ENCODE measurements at places on chromosomes 3 and 15.

GRCh38 chr3:143123353-143123984 lies 3.9 kb downstream of the CHST2 start:
- no peak for DNase-seq

DNA sequence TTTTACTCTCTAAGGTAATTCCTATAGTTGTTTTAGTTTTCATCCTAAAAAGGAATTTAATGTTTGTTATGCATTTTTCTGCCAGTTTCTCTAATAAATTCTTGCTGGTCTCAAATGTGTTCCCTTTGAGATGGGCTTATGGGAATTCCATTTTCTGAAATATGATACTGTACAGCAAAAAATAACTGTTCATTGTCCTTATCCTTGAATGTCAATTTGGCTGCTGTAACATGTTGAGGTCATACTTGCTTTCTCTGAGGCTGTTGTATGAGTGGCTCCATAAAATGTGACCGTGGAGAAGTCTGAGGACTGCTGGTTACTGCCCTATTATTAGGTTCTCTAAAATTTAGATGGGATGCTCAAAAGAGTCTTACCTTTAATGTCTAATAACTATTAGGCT lies 266.5 kb downstream of the ADAMTS17 start:
- DNase-seq: no peak

DNA sequence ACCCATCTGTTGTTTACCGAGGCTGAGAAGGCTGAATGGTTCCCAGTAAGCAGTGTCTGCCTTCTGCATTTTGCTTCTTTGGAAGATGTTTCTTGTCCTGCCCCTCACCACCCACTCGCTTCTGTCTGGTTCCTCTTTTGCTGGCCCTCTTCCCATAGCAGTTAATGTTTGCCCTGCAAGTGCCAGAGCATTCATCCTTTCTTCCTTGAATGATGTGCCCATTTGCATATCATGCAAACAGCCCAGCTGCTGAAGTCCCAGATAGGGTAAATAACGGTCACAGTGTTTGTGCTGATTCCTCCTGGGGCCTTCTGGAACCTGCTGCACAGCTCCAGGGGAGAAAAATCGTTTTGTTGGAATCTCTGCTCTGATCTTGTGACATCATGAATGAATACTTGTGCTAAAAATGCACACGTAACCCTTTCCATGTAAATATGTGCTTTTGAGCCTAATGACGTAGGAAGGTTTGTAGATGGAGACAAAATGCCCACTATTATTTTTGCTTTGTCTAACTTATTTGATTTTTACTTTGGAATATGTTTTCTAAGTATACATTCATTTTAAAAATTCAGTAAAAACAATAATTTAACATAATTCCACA lies 381.0 kb downstream of the SOX2 start:
- no peak for DNase-seq

GRCh38 chr3:65550137-65550536 lies 488.6 kb downstream of the MAGI1 start:
- DNase-seq: no peak

GRCh38 chr3:39668420-39668819 lies 141.0 kb upstream of the MYRIP start:
- DNase-seq: no peak

GRCh38 chr3:175272392-175272791 lies 413.3 kb downstream of the NAALADL2 start:
- DNase-seq: no peak

Data from activated CD4-positive, alpha-beta T cell treated with anti-CD3 and anti-CD28 coated beads for 48 hours (primary cell).